ENCODE measurements at places on chromosomes 3 and 15.

DNA sequence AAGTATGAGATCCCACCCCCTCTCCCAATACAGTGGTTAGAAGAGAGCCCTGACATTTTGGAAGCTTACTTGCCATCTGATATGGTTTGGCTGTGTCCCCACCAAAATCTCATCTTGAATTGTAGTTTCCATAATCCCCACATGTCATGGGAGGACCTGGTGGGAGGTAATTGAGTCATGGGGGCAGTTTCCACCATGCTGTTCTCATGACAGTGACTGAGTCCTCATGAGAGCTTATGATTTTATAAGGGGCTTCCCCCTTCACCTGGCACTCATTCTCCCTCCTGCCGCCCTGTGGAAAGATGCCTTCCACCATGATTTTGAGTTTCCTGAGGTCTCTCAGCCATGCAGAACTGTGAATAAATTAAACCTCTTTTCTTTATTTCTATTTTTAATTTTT lies 28.8 kb upstream of the HES1 start:
- DNase-seq = no peak

DNA sequence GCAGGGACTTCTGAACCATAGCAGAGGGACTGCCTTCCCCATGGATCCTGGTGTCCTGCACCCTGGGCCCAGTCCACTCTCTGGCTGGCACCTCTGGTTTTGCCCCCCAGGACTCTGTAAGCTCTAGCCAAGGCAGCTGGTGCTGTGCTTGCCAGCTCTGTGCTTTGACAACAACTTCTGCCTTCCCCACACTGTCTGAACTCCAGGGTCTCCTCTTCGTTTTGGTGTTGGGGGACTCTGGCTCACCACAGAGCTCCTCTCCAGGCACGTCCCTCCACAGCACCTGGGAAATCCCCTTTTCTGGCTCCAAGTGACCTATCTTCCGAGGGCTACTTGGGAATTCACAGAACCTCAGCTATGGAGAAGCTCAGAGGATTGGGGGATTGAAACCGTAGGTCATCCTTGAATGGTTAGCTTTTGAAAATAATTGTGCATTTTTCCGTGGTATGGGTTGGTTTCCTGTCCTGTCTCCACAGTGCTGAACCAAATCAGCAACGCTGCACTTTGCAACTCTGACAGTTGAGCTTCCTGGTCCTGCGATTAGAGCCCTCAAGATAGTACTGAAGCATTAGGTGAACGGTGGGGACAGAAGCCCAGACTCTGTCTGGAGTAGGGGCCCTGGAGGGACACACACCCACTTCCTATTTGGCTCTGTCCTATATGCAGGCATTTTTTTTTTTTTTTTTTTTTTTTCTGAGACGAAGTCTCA lies 152.4 kb downstream of the APBA2 start:
- no peak for DNase-seq

- no peak for DNase-seq
Measured at GRCh38 chr15:29921130-29921601, 98.9 kb upstream of the TJP1 start.

DNA sequence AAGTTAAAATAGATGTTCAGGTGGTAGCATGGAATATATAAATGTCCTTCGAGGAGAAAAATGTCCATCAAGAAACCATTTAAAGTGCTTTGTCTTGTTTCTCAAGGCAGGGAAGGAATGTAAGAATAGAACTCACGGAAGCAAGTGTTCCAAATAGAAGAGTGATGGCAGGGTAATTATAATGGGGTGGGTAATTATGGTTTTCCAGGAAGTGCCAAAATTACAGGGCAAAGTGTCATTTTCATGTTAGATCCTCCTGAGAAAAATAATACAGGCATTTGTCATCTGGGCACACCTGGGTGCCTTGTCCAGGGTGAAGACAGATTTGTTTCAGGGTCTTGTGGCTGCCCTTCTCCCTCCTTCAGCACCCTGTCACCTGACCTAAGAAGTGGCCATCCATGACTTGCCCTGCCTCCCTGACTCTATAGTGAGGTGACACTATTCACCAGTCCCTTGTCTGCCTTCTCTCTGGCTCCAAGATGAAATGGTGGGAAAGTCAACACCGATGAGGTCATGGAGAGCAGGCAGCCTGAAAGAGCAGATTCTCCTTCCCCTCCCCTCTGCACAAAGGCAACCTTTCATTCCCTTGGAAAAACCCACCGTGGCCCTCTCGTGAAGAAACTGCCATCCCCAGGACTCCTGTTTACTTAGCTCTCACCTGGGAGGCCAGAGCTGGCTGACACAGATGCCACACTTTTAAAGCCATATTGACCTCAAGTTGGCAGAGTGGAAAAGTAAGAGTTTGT lies 45.1 kb upstream of the AMOTL2 start:
- no peak for DNase-seq

- no peak for DNase-seq
Measured at GRCh38 chr3:29263476-29263875, 17.4 kb upstream of the RBMS3 start.

GRCh38 chr3:99700631-99701268 lies 62.4 kb downstream of the COL8A1 start:
- DNase-seq = no peak

- no peak for DNase-seq
Measured at GRCh38 chr3:137332297-137332696, 374.5 kb downstream of the IL20RB start.

GRCh38 chr3:108505811-108506210 lies 4.6 kb downstream of the MYH15 start:
- no peak for DNase-seq

- DNase-seq = no peak
Measured at GRCh38 chr3:174132006-174132405, 727.1 kb upstream of the NAALADL2 start.

DNA sequence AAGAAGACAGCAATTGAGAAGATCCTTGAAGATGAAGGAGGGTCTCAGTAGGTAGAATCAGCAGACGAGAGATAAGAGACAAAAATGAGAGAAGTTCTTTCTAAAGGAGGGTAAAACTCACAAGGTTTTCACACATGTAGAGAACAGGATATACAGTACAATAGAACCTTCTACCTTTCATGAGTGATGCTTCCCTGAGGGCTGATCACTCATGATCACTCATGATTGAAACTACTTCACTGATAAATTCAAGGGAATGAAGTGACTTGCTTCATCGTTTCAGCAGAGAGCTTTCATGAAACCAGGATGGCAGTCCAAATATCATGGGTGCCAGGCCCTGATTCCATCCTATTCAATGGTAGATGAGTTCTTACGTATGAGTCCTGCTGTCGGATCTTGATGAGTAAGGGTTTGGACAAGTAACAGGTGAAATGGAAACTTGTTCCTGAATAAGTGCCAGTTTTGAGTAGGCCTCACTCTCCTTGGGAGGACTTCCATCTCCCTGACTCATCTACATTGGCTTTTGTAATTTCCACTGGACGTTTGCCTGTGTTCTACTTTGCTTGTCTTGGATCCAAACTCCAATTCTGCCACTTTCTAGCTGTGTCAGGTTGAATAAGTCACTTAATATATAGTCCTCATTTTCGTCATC lies 9.6 kb upstream of the CLDN16 start:
- DNase-seq = no peak

- DNase-seq = no peak
Measured at GRCh38 chr3:71310359-71310979, 273.1 kb downstream of the FOXP1 start.

DNA sequence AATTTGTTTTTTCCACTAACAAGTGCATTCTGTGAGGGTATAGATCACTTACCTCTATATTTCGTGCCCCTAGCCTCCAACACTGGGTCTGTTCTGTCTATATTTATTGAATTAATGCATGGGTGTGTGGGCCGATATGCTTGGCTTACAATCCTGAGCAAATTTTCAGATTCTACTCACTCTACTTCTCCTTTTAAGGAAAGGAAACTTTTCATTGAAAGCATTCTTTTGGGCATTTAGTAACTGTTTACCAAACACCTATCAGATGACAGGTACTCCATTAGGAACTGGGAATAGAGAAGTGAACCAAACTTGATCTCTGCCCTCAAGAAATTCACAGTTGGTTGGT lies 60.5 kb downstream of the TLE3 start:
- no peak for DNase-seq

- no peak for DNase-seq
Measured at GRCh38 chr3:54983266-54984099, 55.6 kb upstream of the LRTM1 start.

- DNase-seq = no peak
Measured at GRCh38 chr3:16130066-16130465, 44.4 kb upstream of the GALNT15 start.

GRCh38 chr15:69578252-69578651 lies 125.6 kb downstream of the RPLP1 start:
- no peak for DNase-seq

DNA sequence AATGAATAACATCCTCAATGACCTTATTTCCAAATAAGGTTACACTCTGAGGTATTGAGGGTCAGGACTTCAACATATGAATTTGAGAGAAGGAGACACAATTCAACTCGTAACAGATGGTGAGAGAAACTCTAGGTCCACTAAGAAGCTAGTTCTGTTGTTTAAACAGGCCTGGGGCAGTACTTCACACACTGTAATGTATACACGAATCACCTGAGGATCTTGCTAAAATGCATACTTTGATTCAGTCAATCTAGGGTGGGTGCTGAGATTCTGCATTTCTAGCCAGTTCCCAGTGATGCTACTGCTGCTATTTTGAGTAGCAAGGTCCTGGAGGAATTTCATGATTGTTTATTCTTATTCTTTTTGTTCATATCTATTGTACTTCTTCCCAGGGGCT lies 186.8 kb downstream of the SATB1 start:
- no peak for DNase-seq

DNA sequence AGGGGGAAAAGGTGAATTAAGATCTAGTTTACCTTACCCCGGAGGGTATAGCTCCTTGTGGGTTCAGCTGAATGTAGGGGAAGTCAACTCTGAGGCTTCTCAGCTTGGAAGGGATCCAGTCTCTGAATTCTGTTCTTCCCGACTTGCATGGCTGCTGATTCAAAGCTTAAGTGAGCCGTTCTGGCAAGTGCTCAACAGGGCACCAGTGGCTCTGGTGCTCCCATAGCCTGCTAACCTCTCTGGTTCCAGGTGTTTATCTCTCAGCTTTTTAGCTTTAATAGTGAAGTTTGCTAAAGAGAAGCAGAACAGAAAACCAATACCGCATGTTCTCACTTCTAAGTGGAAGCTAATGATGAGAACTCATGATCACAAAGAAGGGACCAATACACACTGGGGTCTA lies 46.3 kb upstream of the RBP1 start:
- DNase-seq = no peak

DNA sequence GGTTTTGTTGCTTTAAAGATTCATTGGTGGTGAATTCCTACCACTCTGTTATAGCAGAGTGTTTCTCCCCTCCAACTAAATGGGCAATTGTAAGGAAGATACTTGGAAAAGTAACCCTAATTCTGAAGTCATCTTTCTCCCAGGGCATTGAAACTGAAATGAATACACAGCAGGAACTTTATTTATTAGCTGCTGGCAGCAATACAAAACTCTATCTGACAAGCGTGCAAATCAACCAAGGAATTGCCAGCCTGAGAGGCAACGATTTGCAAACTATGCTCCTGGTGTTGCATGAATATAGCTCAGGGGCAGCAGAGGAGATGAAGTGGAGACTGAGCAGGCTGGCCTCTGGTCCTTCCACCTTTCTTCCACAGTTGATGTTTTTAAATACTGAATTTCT lies 48.9 kb downstream of the CD200R1 start:
- no peak for DNase-seq

DNA sequence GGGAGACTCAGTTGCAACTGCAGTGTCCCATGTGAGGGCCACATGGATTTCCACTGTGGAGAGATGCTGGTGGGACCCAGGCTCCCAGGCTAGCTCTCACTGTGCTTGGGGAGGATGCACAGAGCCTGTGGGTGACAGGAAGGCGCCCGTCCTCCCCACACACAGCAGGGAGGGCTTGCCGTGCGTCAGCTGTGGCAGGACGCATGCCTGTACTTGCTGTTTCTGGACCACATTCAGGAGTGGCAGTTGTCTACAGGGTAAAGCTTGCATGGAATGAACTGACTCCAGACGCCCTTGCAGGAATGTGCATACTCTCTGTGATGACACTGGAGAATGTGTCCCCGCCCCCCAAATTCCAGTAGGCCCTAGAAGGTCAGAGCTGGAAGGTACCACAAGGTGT lies 63.8 kb upstream of the SNRPA1 start:
- no peak for DNase-seq

GRCh38 chr3:69764121-69764741 lies 25.0 kb downstream of the MITF start:
- no peak for DNase-seq

- DNase-seq = no peak
Measured at GRCh38 chr3:187082758-187083375, 56.4 kb downstream of the RPL39L start.

- DNase-seq = no peak
Measured at GRCh38 chr3:185009650-185010049, 143.2 kb downstream of the C3orf70 start.

GRCh38 chr15:58631319-58631718 lies 118.2 kb downstream of the ADAM10 start:
- no peak for DNase-seq
